ENCODE measurements at places on chromosomes 3 and 15.

GRCh38 chr15:53831907-53832770 is 72.7 kb upstream of the WDR72 start:
- no peak for DNase-seq

DNA sequence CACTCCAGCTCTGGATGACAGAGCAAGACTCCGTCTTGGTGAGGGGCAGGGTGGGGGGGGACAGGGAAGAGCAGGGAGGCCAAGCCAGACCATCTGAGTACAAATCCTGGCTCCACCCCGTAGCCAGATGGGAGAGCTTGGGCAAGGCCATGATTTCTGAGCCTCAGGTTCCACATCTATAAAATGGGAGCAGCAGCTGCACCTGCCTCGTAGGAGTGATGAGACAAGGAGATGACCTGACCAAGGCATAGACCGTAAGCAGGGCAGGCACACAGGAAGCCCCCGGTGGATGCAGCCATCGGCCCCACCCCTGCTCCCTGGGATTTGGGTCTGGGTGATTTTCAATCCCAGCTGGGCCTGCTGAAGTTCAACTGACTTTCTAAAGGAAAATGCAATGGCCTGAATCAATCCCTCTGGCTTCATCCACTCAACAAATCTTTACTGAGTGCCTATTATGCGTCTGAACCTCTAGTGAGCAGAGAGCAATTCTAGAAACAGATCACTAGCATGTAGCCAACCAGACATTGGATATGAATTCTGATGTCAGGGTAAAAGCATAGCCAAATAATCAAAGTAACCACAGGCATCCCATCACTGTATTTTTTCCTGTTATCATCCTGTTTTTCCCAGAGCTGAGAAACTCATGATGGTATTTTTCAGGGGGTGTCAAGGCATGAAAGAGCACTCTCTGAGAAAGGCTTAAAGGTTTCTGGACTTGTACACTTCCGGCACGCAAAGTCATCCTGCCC is 141.2 kb downstream of the NUP210 start:
- DNase-seq: no peak

DNA sequence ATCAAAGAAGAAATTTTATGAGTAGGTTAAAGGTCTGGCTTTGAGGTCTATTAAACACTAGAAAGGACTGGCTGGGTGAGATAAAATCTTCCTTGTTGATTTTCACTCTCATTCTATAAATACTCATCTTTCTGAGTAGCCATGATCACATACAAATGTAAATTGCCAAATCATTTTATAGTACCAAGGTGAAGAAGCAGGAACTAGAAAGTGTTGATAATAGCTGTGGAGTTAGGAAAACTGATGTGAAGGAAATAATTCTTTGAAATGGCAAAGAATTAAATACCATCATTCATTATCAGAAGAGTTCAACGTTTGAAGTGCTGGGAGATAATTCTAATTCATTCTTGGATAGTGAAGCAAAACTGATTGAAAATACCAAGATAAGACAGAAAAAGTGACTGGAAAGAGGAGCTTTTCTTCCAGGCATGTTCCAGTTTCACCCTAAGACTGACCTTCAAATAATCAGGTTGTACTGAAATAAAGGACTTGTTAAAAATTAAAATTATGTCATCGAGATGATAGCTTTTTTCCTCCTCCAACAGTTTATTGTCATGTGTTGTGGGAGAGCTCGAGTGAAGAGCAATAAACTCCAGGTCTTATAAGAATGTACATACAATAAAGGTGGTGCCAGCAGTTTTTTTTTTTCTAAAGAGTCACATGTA is 17.4 kb downstream of the THBS1 start:
- no peak for DNase-seq

- no peak for DNase-seq
These were observed 164.6 kb upstream of the TSC22D2 start for GRCh38 chr3:150243466-150243865.

- no peak for DNase-seq
These were observed 325.8 kb upstream of the NAALADL2 start for GRCh38 chr3:174533286-174533685.

- no peak for DNase-seq
These were observed 123.0 kb upstream of the STAC start for GRCh38 chr3:36257158-36257852.

DNA sequence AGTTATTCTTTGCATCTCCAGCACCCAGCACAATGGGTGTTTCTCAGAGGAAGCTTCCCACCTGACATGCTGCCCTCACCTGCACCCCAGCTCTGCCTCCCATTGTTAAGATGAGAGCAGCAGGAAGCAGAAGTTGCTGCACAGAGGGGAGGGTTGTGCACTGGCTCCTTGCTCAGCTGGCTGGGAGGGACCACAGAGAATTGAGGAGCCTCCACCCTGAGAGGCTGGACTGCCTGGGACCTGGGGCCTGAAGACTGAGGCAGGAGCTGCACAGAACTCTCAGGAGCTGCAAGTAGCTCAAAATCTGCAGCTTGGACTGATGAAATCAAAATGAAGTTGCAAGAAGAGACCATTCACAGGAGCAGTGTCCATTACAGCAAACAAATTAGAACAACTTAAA is 222.3 kb upstream of the LINGO1 start:
- no peak for DNase-seq

GRCh38 chr15:83396101-83396500 is 51.0 kb upstream of the SH3GL3 start:
- no peak for DNase-seq

- DNase-seq: no peak
These were observed 42.0 kb downstream of the PML start for GRCh38 chr15:74036271-74037170.

GRCh38 chr3:63654931-63655330 is 2.5 kb downstream of the SNTN start:
- no peak for DNase-seq

DNA sequence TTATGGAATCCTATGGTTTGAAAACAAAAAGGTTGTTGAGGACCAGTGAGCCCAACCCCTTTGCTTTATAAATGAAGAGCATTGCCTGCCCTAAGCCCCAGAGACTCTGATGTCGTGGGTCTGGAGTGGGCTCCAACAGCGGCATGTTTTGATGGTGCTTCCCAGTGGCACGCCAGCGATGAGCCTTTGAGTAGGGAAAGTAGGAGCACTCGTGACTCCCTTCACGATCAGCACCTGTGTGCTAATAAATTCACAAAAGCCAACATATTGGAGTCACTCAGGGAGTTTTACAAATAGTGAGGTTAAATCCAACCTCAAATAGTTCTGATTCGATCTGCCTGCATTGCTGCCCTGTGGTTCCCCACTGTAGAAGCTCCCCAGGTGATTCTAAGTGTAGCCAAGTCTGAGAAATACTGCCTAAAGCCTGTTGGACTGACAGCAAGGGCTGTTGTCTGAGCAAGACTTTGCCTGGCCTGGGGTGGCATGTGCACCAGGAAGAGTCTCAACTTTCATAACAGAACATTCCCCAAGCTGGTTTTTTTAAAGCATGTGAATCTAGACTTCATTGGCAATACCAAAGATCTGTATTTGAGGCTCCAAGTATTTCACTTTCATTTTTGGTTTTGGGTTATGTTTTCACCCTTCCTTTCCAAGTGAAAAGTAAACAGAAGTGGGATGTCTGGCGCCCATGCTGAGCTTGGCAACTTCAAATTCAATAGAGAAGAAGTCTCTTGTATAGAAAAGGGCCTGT is 9.9 kb downstream of the CCR5 start:
- no peak for DNase-seq

DNA sequence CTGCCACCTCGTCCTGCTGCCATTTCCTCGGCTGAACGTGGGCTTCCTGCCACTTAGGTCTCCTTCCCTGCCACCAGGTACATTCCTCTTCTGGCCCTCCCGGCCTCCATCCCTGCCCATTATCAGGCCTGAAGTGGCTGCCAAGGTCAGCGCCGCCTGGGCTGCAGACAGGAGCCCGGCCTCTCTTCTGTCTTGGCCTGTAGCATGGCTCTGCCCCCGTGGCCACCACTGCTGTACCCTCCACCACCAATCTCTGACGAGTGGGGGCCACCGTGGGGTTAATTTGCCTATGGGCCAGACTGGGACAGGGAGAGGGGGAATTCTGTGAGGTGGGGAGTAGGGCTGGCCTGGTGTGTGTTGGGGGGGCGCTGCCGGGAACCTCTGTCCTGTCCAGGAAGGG is 2.0 kb upstream of the BAHD1 start:
- DNase-seq: no peak

- DNase-seq: no peak
These were observed 620.8 kb upstream of the MDFIC2 start for GRCh38 chr3:70933105-70933810.

GRCh38 chr15:89781055-89781454 is 4.9 kb downstream of the MESP2 start:
- peak; percentile 24 for DNase-seq

DNA sequence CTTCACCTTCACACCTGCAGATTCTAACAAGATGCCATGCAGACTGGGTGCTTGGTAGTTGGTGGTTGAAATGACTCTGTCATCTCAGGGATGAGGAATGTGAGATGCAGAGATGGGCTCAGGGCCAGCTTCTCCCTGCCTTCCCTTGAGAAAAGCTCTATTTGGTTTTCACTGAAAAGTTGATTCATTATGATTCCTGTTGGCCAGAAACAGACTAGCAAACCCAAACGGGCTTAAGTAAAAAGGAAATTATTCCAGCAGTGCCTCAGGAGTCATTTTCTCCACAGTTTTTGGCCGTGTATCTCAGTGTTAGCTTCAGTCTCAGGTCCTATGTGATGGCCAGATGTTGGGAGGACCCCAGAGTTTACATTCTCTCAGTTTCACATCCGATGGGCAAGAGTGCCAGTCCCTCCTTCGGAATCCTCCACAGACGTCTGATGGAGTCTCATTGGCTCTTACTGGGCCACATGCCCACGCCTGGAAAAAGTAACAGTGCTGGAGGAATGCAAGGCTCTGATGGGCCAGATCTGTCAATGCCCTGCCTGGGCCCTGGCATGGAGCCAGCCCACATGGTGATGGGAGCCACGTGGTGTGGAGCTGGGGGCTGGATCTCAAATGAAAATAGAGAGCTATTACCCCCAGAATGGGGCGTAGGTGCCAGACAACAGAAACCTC is 22.3 kb upstream of the SACM1L start:
- no peak for DNase-seq

DNA sequence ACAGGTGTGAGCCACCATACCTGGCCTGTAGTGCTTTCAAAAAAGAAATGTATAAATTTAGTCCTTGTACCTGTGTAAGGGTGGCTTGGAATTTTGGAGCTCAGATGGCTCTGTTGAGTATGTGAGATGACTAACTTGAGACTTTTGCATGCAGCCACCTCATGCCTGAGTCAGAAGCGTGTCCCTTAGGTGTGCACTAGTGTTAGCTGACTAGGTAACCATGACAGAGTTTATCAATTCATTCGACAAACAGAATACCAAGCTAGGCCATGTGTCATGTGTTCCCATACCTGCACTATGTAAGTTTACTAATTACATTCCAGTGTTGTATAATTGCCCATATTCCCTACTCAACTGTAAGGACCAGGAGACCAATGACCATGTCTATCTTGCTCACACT is 4.0 kb upstream of the ZNF639 start:
- no peak for DNase-seq

DNA sequence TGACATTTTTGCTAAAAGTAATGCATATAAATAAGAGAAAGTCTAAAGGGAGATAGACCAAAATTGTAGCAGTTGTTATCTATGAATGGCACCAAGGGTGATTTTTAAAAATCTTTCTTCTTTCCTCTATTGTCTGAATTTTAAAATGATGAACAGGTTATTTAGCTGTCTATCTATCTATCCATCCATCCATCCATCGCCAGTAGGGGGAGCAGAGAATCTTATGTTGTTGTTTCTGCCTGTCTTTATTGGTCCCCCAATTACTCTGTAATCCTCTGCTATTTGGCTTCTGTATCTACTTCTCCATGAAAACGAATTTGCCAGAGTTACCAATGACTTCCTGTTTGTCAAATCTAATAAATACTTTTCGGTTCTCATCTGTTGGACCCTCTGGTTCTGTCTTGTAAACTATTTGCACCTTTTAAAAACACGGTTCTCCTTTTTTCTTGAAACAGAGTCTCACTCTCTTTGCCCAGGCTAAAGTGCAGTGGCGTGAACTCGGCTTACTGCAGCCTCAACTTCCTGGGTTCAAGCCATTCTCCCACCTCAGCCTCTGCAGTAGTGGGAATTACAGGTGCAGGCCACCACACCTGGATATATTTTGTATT is 86.0 kb downstream of the ECT2 start:
- peak; percentile 8 for DNase-seq

DNA sequence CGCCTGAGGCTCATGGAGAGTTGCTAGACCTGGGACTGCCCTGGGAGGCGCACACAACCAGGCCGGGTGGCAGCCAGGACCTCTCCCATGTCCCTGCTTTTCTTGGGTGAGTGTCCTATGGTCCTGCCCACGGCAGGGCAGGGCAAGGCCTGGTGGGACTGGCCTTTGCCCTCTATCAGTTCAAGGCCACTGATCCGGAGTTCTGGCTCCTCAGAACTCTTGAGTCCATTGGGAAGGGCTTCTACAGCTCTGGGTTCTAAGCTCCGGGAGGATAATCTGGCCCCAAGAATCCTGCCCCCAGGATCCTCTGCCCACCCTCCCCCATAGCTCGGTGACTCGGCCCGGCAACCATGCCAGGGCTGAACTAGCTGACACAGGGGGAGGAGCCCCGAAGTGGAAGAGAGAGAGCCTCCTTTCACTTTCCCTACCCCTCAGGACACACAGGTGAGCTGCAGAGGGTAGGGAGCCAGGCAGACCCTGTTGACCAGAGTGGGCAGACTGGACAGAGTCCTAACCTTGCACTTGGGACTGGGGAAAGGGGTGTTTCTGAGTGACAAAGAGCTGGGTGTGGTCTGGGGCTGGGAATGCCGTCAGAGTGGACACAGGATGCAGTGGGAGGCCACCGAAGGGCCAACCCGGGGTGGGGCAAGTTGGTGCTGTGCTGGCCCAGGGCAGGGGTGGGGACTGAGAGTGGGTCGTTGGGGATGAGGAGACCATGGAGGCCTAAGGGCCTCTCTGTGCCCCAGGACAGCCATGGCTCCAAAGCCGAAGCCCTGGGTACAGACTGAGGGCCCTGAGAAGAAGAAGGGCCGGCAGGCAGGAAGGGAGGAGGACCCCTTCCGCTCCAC is 664 bp downstream of the PARP3 start:
- peak; percentile 48 for DNase-seq

GRCh38 chr3:40649346-40649745 is 124.6 kb downstream of the ZNF621 start:
- no peak for DNase-seq

DNA sequence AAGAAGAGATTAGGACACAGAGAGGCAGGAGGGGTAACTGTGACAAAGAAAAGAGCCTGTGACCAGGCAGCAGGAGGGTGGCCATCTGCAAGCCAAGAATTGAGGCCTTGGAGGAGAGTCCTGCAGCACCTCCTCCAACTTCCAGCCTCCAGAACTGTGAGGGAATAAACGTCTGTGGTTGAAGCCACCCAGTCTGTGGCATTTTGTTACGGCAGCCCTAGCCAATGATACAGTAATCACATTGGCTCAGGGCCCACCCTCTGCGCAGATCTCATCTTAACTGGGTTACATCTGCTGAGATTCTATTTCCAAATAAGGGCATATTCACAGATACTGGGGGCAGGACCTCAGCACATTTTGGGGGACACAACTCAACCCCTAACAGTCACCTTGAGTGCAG is 11.3 kb downstream of the SELENOS start:
- no peak for DNase-seq

GRCh38 chr3:126519506-126520455 is 2.2 kb upstream of the UROC1 start:
- no peak for DNase-seq

- DNase-seq: no peak
These were observed 53.6 kb downstream of the FEZF2 start for GRCh38 chr3:62319570-62320243.

GRCh38 chr15:41824062-41824745 is 3.7 kb upstream of the JMJD7 start:
- DNase-seq: no peak
